Osteoblast (primary cell): ENCODE measurements at places on chromosomes 2 and 18. TPM values are rescaled to one million over a fixed set of nuclear protein-coding genes. Genes with fewer than 3 reads are reported as not detected.

GRCh38 chr2:15166878-15167277 lies 394.3 kb downstream of the NBAS start:
- no peak for DNase-seq

GRCh38 chr18:75267643-75268363 lies 57.2 kb downstream of the TSHZ1 start:
- DNase-seq: no peak

- DNase-seq: no peak
Observed at GRCh38 chr18:48186861-48187260, 222.3 kb downstream of the ZBTB7C start.

GRCh38 chr18:72208920-72209676 lies 335.0 kb downstream of the CBLN2 start:
- no peak for DNase-seq

DNA sequence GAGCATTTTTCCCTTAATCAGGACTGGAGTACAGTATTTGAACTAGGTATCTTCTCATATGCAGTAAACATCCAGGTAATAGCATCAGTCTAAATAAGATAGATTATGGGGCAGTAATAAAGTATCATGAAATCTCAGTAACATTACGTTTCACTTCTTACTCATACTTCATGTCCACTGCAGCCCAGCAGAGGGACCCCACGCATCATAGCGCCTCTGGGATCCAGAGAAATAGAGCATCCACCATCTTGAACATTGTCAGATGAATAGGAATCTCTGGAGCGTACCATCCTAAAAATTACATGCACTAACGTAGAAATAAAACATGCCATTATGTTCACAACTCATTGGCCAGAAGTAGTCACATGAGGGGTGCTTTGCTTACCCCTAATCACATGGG lies 499.0 kb downstream of the CPS1 start:
- DNase-seq: no peak

DNA sequence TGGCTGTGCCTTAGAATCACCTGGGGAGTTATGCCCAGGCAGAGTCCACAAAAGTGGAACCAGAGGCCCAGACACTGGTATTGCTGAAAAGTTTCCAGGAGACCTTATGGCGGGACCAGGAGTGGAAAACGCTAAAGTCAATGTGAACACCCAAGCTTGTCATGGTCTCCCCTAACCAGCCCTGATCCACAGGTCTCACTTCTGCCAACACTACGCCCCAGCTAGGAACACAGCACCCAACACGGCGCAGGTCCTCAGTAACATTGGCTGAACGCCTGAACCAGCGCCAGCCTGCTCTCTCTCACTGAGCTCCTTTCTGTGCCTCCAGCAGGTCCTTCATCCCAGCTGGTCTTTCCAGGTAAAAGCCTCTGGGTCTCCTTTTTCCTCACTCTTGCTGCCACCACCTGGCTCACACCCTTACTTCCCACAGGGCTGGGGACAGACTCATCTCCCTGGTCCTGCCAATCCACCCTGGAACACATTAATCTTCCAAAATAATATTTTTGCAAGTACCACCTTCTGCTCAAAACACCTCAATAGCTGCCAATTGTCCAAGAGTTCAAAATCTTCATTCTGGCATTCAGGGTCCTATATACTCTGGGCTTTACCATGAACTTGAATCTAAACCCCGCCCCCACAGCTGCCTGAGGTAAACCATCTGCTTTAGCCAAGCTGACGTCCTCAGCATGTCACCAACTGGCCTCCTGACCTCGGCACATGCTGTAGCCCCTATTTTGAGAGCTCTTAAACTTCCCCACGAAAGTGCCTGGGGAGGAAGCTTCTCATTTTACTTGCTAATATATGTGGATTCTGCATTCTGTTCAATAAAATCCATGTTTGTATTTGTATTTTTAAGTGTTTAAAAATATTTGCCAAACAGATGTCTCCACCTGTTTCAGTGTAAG lies 34.6 kb downstream of the ADCY3 start:
- DNase-seq: no peak

DNA sequence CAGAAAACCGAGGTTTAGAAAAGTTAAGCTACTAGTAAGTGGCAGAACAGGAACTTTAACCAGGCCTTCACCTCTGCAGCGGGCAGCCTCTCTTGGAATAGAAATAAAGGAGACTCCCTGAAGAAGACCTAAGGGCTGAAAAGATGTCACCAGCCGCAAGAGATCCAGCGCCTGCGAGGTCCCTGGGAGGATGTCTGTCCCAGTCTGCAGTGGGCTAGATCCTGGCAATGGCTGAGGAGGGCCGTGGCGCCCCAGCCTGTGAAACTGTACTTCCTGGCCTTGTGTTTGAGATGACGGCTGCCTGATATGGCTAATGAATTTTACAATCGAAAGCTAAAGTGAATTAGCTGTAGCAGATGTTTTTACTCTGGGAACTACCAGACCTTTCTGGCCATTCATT lies 300.6 kb upstream of the SALL3 start:
- no peak for DNase-seq

GRCh38 chr2:183172220-183172887 lies 48.1 kb downstream of the NUP35 start:
- no peak for DNase-seq

- DNase-seq: no peak
Observed at GRCh38 chr2:18896125-18896764, 306.9 kb upstream of the NT5C1B start.

- DNase-seq: peak; percentile 85
Observed at GRCh38 chr2:23681356-23682140, 245.4 kb downstream of the ATAD2B start.

- DNase-seq: no peak
Observed at GRCh38 chr2:174444761-174445160, 42.1 kb downstream of the GPR155 start.

- no peak for DNase-seq
Observed at GRCh38 chr18:35876243-35876642, 96.2 kb upstream of the RMP24 start.

- DNase-seq: peak; percentile 90
Observed at GRCh38 chr2:71948781-71949536, 198.7 kb downstream of the CYP26B1 start.

DNA sequence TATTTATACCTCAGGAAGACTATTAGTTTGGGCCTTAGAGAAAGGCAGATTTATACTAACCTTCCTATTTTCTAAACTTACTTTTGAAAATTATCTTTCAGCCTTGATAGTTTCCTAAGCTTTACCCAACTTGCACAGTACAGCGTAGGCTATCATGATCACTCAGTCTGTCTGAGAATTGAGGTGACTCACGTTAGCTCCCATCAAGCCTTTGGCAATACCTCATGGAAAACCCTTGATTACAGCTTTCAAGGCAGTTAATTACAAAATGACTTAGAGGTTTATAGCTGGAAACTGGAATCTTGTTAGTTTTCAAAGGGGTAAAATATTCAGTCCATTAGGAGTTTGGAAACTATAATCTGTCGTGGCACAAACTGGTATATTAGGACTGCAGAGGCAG lies 26.4 kb upstream of the ARMC9 start:
- peak; percentile 56 for DNase-seq

Gene CNDP1
- not detected in 2 replicates for total RNA-seq

Gene HSPD1
- 117 and 121 TPM in 2 replicates for total RNA-seq

Gene THSD7B
- under 0.01 TPM in 2 replicates for total RNA-seq

Gene LHCGR
- total RNA-seq: not detected in 2 replicates

Gene ADRA2B
- under 0.01 TPM in 1 of 2 replicates, not detected in the other for total RNA-seq

Gene COX7A2L
- total RNA-seq: 215 and 237 TPM in 2 replicates

Gene PPP3R1
- total RNA-seq: 29.7 and 32.1 TPM in 2 replicates
